Uterus (tissue), 4 donors: ENCODE measurements at places on chromosomes 1 and 21.

- no peak for DNase-seq
Observed at GRCh38 chr21:45424854-45425795, 20.2 kb downstream of the COL18A1 start.

- peak; percentile 62 for DNase-seq
Observed at GRCh38 chr21:34887725-34888568, 161.2 kb downstream of the RUNX1 start.

DNA sequence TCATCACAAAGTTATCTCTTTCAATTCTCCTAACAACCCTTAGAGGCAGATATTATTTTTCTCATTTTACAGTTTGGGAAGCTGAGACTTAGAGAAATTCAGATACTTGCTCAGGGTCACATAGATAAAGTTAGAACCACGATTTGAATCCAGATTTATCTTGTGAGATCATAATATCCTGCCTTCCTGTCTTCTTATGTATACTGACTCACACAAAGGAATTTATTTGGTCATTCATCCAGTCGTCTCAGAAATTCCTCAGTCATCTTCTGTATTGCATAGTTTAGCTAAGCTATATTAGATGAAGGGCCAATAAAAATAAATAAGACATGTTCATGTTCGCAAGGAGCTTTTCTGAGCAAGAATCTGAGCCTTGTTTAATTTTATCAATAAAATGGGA is 35.8 kb upstream of the RUNX1 start:
- no peak for DNase-seq

GRCh38 chr1:210684466-210685294 is 356.0 kb downstream of the HHAT start:
- DNase-seq, result no peak

DNA sequence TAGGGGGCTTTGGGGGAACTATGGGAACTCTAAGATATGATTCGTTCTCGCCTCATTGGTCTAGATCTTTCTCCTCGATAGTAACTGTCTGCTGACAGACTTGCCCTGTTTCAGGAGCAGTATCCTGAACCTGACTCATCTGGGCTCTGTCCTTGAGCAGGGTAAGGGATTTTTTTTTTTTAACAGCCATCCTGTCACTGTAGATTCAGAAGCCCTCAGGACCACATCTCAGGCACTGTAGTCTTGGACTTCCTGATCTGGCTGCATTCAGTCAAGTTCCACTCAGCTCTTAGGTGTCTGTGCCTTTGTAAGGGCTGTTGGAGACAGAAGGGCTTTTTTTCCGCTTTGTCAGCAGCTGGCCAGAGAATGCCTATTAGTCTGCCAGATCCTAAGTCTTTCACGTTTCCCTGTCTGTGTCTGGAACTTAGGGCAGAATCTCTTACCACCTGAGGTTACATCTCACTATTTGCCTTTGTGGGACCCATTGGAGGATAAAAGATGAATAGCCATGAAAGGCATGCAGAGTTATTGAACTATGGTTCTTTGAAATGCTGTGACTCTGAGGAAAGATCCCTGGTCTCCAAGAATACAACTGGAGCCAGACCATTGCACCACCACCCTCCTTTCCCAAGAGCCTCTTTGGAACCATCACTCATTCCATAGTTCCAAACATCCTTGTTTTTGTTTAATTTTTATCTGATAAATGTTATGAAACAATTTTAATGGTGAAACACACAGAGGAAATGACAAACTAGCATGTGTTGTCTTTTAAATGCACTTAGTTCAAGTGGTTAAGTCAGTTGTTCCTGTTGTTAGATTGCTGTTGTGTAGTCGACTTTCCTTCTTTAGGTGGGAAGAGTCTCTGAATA is 49.7 kb upstream of the MACF1 start:
- peak; percentile 72 for DNase-seq

- no peak for DNase-seq
Observed at GRCh38 chr1:104387716-104388508, 638.2 kb downstream of the AMY1C start.

- DNase-seq, result no peak
Observed at GRCh38 chr1:233289676-233290075, 5.8 kb downstream of the PCNX2 start.
